ENCODE measurements at places on chromosomes 16 and 17. TPM values are rescaled to one million over a fixed set of nuclear protein-coding genes. Genes with fewer than 3 reads are reported as not detected.

The NCBP3 gene
- 53.1 TPM for total RNA-seq

- DNase-seq: no peak
Measured at GRCh38 chr17:61218438-61218837, 181.2 kb upstream of the TBX2 start.

DNA sequence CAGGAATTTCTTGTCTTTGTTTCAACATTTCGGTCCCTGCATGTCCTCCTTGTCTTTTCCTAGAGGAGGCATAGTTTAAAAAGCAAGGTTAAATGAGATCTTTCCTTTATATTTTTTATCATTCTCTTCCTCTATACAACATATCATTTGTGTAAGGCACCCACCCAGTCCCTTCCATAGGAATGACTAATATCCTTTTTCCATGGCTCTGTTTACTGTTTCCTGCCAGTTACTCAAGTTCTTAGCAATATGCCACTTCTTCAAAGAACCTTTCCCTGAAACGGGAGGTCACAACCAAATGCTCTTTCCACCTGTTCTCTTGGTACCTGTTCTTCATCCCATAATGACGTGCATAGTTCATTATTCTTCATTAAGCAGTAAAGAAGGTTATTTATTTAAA is 1237.1 kb upstream of the GOT2 start:
- no peak for DNase-seq

GRCh38 chr17:39144416-39144840 is 7.0 kb downstream of the PLXDC1 start:
- no peak for DNase-seq

DNA sequence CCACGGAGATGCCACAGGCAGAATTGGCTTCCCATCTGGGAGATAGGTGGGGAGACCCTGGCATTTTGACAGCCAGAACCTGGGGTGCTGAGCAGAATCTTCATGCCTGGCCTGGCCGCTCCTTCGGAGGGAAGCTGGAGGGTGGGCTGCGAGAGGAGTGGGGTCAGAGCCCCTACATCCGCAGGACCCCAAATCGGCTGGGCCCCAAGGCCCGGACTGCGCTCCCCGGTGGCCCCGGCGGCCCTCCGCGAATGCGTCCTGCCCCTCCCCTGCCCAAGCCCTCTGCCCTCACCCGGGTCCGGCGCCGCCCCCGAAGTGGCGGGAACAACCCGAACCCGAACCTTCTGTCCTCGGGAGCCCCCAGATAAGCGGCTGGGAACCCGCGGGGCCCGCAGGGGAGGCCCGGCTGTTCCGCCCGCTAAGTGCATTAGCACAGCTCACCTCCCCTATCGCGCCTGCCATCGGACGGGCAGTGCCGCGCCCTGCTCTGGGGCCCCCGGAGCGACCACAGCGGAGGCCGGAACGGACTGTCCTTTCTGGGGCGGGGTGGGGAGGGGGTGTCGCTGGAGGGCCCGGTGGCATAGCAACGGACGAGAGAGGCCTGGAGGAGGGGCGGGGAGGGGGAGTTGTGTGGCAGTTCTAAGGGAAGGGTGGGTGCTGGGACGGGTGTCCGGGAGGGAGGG is 850 bp upstream of the PNMT start:
- no peak for DNase-seq

DNA sequence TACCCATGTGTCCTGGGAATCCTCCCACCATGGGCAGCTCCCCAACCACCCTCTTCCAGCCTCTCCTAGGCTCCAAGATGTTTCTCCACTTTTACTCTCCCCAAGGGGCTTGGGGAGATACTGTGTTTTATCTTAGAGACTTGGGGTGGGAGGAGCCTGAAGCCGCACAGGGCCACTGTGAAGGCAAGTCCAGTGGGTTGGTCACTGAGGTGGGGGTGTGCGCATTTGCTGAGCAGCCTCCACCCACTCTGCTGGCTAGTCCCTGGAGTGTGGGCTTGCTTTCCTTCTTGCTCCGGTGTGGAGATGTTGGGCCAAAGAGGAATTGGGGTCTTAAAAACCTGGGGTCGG is 4.1 kb upstream of the CLDN9 start:
- DNase-seq: no peak

GRCh38 chr16:23283571-23283970 is 18.5 kb upstream of the SCNN1B start:
- DNase-seq: no peak

DNA sequence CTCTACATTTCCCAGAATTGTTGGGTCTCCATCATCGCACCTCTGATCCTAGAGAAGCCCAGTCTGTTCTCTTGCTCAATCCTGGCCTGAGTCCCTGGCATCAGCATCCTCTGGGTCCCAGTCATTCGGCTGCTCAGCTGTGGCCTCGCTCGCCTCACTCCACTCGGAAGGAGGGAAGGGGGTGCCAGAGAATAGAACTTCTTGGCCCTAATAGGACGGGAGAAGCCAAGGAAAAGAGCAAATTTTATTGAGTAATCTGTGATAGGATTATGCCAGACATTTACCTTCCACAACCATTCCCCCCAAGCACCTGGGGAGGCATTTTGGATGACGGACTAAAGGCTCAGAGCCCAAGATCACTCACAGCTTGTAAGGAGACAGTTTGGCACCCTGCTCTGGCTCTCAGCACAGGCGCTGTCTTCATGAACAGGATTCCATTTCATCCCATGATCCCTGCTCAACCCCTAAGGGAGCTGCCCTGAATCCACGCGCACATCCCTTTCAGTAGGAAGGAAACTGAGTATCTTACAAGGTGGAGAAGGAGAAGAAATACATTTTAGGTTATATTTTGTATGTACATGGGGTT is 498 bp upstream of the CLEC10A start:
- DNase-seq: no peak

DNA sequence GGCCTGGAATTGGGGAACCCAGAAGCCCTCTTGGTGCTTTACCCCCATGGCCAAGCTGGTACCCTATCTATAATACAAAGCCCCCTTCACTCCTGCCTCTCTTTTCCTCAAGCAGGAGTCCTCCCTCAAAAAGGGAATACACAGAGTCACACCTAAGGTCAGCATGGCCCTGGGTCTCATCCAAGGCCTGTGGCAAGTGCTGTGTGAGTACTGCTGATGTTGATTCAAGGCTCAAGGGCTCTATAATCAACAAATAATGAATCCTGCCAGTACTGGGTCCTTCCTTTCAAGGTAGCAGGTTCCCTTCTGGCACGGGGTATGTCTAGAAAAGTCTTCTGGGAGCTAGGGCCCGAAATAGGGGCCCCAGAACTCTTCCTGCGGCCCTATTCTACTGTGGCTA is 187.3 kb downstream of the CYB561 start:
- no peak for DNase-seq

DNA sequence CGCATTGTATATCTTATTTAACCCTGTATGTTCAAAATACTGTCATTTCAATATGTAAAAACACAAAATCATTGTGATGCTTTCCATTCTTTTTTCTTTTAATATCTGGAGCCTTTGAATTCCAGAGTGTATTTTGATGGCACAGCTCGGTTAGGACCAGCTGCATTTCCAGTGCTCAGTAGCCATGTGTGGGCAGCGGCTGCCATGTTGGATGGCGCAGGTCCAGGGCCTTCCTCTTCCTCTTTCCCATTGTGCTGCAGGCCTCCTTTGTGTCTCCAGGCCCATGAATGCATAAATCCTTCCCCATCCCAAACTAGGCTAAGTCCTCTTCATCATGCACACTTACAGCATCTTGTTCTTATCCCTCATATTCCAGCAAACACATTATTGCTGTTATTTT is 13.0 kb downstream of the IRX3 start:
- no peak for DNase-seq

Measured in activated naive CD8-positive, alpha-beta T cell treated with anti-CD3 and anti-CD28 coated beads, Interleukin-2, amount 10 ng/mL, durations not matched to agents 7 days and 5 days (primary cell).